ENCODE measurements at places on chromosomes 6 and 20.

DNA sequence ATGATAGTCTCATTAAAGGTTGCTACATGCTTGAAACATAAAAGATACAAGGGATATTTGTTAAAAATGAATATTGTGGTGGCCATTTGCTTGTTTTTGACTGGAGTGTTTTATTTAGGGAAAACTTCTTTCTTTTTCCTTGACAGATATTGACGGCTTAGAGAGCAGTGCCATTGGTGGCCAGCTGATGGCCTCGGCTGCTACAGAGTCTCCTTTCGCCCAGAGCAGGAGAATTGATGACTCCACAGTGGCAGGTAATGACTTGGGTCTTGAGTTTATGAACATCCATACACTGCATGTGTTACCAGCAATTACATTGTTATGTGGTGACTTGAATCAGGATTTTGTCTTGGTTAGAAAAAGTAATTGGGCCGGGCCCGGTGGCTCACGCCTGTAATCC is 67.5 kb upstream of the PBOV1 start:
- no peak for DNase-seq

GRCh38 chr6:8023638-8024037 is 40.6 kb downstream of the BLOC1S5 start:
- no peak for DNase-seq

- DNase-seq = no peak
Measured at GRCh38 chr6:7185561-7185960, 77.8 kb downstream of the RREB1 start.

GRCh38 chr6:39849764-39850163 is 57.6 kb downstream of the DAAM2 start:
- no peak for DNase-seq
